ENCODE measurements at places on chromosomes 5 and 9. TPM values are rescaled to one million over a fixed set of nuclear protein-coding genes. Genes with fewer than 3 reads are reported as not detected.
A peak's percentile ranks its signal among the peaks of the same experiment; 100 is the strongest.

DNA sequence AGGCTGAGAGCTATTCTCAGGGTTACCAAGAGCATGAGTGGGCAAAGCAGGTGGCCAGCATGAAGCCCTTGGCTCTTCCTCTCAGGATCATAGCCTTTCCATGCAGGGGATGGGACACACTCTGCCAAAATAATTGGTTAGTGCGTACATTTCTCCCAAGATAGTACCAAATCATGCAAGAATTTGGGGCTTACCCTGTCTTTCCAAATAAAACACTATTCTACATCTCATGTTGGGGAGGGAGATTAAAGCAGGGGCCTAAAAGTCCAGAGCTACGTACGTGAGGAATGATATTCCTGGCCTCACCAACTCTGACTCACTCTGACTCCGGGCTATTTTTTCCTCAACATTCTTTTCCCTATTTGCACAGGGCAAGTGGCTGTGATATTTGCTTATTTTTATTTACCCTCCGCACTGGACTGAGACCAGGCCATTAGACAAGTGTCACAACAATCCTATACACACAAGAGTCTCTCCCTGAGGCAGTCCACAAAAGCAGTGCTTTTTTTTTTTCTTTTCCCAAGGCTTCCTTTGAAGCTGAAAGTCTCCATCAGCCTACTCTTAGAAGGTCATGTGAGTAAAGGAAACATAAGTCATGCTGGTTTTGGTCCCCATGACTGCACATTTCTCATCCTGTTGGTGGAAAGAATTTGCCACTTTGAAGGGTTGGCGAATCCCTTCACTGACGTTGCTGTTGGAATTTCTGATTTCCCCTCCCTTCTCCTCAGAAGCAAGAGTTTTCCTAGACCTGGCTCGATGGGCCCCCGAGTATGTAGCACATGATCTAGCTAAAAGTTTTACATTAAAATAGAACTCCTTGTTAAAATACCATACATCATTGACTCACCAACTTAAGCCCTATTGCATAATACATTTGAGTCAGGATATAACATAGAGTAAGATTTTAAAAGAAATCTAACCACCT is 40.0 kb downstream of the TMEM252 start:
- peak; percentile 70 for DNase-seq

GRCh38 chr5:172971482-172971881 is 12.1 kb upstream of the ATP6V0E1 start:
- DNase-seq: no peak

- peak; percentile 9 for DNase-seq
Observed at GRCh38 chr9:133429641-133430161, 7.5 kb downstream of the ADAMTS13 start.

SLC36A3 gene
- not detected for total RNA-seq

CARD6 gene
- total RNA-seq: 4.2 TPM

IFNA7 gene
- not detected for total RNA-seq

DNA sequence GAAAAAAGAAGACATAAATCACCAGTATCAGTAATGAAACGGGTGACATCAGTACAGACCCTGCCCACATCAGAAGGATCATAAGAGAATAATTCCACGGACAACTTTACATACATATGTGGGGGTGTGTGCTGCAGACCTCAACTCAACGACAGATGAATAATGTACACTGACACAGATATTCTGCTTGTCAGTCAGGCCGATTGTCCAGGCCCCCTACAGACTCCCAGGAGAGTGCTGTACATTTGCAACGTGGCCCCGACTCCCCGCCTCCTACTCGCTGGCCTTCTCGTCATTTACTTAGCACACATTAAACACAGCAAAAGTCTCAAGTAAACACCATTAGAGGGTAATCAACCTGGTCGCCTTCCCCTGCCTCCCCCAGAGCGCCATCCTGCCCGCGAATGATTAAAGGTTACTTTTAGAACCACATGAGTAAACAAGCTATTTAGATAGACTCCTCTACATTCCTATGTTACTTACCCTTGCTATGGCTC is 3.5 kb upstream of the TMED9 start:
- no peak for DNase-seq

DNA sequence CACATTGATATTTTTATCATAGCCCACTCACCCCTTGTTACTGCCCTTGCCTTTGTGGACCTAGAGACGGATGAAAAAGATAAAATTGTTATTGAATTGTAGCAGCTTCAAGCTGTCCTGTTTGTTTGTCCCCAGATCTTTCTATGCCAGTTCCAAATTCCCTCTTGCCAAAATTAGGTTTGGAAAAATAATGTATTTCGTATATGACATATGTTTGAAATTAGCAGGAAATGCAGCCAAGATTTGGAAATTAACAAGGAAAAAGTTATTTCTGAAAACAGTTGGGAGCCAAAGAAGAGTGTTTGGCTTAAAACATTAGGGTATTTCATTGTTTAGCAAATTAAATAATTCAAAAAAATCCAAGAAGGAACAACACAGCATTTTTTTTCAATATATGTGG is 33.5 kb downstream of the SPATA31D1 start:
- DNase-seq: no peak

- DNase-seq: no peak
Observed at GRCh38 chr9:10661994-10662393, 49.2 kb upstream of the PTPRD start.

GRCh38 chr5:56070851-56071465 is 76.2 kb upstream of the IL6ST start:
- DNase-seq: no peak

DNA sequence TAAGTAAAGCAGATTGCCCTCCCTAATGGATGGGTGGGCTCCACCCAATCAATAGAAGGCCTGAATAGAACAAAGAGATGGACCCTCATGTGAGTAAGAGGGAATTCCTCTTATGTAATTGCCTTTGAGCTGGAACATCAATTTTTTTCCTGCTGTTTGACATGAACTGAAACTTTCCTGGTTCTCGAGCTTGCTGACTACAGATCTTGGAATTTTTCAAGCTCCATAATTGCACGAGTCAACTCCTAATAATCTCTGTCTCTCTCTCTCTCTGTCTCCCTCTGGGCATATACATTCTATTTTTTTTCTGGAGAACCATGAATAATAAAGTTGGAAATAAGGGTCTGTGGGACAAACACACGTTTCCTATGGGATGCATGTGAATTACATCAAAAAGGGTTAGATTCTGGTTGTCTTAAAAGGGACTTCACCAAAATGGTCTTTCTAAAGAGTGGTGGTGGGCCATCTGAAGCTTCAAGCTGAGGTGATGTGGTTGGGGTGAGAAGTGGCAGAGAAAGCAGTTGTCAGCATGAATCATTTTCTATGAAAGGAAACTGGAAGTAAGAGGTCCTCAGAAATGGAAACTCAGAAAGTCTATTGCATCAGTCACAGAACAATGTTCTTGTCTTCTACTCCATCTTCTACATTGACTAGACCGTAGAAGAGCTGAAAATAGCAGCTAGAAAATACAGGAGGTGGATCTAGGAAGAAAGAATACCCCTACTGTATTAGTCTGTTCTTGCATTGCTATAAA is 47.0 kb upstream of the HOMER1 start:
- peak; percentile 67 for DNase-seq

SAPCD2 gene
- 3.4 TPM for total RNA-seq

PRLR gene
- total RNA-seq: 0.54 TPM

DNA sequence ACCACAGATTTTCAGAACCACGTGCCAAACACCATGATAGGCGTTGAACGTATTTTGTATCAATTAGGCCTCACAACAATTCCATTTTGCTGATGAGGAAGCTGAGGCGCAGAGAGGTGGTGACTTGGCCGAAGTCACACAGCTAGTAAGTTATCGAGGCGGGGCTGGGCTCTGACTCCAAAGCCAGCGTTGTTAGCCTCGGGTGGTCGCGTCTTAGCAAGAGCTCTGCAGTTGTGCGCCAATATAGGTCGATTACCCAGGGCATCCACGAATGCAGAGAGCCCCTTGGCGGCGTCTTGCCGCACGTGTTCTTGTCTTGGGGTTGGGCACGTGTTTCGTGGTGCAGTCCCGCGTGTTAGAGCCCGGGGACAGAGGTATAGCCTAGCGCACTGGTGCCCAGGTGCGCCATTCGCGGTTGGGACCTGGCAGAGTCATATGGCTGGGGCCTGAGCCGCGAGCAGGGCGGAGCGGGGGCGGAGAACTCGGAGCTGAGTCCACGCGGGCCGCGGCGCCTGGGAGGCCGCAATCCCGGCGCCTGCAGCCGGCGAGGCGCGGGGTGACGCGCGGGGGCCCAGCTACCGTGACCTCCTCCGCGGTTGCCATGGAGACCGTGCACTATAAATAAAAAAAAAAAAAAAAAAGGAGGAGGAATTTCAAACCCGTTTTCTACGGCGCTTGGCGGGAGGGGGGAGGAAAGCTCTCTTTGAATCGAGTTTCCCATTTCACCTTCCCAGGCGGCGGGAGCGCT is 62.3 kb downstream of the CXXC5 start:
- DNase-seq: peak; percentile 39

GRCh38 chr9:123656565-123656964 is 273.4 kb downstream of the DENND1A start:
- peak; percentile 53 for DNase-seq

GRCh38 chr9:8733131-8733954 is 933.8 kb upstream of the DMAC1 start:
- DNase-seq: no peak

- DNase-seq: no peak
Observed at GRCh38 chr5:170235876-170236864, 3.4 kb downstream of the C5orf58 start.

- no peak for DNase-seq
Observed at GRCh38 chr9:125752070-125752628, 5.0 kb downstream of the PBX3 start.

- peak; percentile 90 for DNase-seq
Observed at GRCh38 chr5:172733131-172733973, 37.6 kb downstream of the DUSP1 start.

DNA sequence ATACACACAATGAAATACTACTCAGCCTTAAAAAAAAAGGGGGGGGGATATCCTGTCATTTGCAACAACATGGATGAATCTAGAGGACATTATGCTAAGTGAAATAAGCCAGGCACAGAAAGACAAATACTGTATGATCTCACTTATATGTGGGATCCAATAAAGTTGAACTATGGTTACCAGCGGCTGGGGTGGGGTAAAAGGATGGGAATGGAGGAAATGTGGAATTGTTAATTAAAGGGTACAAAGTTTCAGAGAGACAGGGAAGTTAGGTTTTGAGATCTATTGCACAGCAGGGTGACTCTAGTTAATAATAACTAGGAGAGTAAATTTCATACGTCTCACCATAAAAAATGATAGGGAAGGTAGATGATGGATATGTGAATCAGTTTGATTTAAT is 76.2 kb upstream of the ZNF608 start:
- no peak for DNase-seq

RIC1 gene
- 68.6 TPM for total RNA-seq

SH2D3C gene
- total RNA-seq: 0.28 TPM

DNA sequence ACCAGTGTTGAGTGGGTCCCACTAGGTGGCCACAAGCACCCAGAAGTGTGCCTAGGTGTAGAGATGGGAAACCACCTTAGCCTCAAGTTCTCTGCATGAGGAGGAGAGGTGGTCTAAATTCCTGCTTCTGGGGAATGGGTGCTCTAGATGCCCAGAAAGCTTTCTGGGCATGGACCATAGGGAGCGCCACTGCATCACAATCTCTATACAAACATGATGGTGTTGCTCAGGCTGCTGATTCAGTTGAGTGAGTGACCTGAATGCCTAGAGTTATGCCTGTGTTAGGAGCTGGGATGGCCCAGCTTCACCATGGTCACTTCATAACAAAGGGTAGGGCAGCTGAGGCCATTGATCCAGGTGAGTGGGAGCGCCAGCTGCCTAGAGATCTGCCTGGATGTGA is 667.9 kb upstream of the ARRDC3 start:
- no peak for DNase-seq

- no peak for DNase-seq
Observed at GRCh38 chr9:25310961-25311360, 367.3 kb downstream of the TUSC1 start.

SRD5A1 gene
- 9.7 TPM for total RNA-seq

NR2F1-AS1 gene
- 12.5 TPM for total RNA-seq

DNA sequence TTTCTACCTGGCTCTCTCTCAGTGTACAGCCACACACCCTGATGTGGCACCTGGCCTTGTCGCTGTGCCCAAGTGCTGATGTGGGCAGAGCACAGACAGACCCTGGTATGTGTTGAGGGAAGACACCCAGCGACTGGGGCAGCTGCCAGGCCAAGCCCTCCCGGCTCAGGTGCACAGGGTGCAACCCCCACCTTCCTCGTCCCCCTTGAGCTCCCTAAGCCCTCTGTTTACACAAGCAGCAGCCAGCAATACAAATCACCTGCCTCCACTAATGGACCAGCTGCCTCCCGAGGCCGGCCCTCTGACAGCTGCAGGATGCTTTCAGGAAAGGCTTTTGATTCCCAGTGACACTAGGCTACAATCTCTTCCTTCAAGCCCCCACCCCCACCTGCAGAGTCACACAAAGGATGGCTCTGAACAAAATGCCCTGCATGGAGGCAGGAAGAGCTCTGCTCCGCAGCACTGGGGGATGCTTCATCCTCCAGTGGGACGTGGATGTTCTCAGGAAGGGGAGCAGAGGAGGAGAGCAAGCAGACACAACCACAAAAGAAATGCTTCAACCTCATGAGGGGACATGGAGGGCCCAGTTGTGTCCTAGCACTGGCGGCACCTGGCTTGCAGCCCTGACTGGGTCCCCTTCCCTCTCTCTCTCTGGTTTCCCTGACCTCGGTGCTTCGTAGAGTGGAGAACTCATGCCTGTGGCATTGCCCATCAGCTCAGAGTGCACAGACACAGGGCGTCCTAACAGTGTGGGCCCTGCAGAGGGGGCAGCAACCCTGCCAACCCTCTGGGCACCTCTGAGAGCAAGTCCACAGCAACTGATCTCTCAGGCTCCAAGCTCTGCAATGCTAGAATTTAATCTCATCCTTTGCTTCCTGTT is 140.8 kb downstream of the BARX1 start:
- no peak for DNase-seq

GRCh38 chr5:83450183-83450966 is 21.2 kb upstream of the VCAN start:
- no peak for DNase-seq

GRCh38 chr9:28607843-28608242 is 1034.6 kb upstream of the C9orf72 start:
- DNase-seq: no peak

ACTL7B gene
- not detected for total RNA-seq

DNA sequence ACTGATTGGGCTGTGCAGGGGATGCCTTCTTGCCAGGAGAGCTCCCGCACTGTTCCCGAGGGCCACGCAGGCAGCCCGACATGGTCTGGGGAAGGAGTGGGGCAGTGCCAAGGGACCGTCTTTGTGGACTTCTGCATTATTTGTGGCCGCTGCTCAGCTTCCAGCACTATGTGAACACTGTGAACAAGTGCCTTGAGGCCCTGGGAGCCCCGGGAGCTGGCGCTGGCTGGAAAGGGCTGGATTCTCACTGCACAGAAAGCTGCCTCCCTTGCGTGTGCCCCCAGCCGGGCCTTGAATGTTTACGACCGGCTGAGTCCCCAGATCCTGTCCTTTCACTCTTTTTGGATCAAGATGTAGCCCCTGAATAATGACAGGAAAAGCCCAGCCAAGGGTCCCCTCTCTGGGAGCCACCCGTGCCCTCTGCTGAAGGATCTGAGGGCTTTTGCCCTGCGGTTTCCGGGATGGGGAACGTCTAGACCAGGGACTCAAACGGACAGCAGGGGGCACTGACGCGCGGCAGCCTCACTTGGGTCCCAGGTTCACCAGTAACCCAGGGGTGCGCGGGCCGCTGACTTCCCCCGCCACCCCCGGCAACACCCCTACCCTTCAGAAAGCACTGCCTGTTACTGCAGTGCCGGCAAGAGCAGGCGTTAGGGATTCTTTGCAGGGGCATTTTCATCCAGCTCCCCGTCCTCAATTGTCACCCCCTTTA is 98.9 kb upstream of the FCN2 start:
- no peak for DNase-seq

MYMK gene
- total RNA-seq: not detected

CDH9 gene
- not detected for total RNA-seq

GRCh38 chr5:41776435-41776834 is 93.8 kb downstream of the OXCT1 start:
- DNase-seq: peak; percentile 76

Data from IMR-90 (cell line).